ENCODE measurements at places on chromosomes 13 and 19.

- DNase-seq = no peak
Observed at GRCh38 chr13:30486230-30487074, 20.7 kb upstream of the HMGB1 start.

DNA sequence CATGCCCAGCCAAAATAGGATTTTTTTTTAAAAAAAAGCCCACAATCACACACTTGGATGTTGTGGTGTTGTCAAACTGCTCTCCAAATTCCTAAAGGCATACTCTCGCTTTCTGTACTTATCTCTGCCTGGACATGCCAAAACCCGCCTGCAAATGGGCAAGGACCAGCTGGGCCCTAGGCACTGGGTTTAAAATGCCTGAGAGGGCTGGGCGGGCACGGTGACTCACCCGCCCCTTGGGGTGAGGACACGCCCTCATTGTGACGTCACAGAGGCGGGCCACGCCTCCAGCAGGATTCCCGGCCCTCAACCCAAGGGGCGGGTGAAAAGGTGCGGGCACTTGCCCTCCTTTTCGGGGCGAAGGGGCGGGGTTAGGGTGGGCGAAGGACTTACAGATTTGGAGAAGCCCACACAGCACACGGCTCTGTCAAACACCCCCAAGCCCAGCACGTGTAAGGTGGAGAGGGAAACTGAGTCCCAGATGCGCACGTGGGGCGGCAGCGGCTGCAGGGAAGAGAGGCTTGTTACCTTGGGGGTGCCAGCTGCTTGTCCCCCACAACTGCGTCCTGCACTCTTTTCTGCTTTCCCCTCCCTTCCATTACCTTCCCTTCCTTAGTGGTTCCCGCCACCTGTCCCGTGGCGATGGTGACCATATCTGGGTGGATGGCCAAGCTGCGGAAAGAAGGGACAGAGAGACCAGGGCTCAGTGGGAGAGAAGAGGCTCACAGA lies 6.6 kb downstream of the EML2 start:
- peak; percentile 84 for DNase-seq

- DNase-seq = no peak
Observed at GRCh38 chr13:90382425-90382824, 965.1 kb upstream of the MIR17HG start.

- peak; percentile 42 for DNase-seq
Observed at GRCh38 chr13:95553581-95554385, 1.3 kb downstream of the CLDN10 start.

GRCh38 chr19:45179072-45179891 lies 698 bp downstream of the BLOC1S3 start:
- no peak for DNase-seq

- no peak for DNase-seq
Observed at GRCh38 chr19:51751655-51752054, at the start of gene FPR1. TSS of gene FPR1 (minus strand) at chr19:51751878. CDS start at chr19:51746994, 4,884 bp downstream.

DNA sequence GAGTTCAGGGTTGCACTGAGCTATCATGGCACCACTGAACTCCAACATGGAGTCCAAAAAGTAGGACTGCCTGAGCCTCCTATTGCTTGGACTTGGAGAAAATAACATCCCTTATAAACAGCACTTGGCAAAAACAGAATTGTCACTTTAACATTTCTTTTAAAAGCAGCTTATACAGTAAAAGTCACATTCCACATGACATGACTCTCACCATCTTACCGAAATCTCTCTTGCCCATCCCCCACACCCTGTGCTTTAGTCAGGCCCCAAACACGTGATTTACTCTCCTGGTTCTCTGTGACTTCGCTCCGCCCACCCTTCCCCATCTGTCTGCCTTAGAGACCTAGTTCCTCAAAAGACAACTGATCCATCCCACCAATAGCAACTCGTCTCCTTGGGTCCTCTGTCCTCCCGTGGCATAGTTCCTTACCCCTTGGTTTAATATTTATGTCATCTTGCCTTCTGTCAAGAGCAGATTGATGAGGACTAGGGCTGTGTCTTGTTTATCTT lies 4.6 kb downstream of the SAFB start:
- DNase-seq = no peak

- no peak for DNase-seq
Observed at GRCh38 chr13:63288576-63288975, 1872.9 kb upstream of the PCDH20 start.

DNA sequence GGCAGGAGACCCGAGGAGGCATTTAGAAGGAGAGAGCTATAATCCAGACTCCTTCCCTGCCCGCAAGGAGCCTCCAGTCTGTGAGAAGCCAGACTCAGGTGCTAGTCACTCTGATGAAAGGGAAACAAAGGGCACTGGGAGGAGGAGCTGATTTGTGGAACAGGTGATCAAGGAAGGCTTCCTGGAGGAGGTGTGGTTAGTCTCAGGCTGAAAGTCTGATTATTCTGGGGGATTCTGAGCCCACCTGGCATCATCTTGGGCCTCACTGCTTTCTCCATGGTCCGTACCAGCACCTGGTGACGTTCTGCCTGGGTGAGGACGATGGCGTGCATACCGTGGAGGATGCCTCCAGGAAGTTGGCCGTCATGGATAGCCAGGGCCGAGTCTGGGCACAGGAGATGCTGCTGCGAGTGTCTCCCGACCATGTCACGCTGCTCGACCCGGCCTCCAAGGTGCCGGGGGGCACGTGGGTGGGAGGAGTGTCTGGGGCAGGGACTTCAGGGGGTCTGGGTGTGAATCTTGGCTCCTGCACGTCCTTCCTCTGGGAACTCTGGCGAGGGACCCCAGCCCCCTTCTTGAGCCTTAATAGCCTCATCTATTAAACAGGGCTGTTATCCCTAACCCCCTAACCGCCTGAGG lies 3.9 kb downstream of the EPS8L1 start:
- no peak for DNase-seq

DNA sequence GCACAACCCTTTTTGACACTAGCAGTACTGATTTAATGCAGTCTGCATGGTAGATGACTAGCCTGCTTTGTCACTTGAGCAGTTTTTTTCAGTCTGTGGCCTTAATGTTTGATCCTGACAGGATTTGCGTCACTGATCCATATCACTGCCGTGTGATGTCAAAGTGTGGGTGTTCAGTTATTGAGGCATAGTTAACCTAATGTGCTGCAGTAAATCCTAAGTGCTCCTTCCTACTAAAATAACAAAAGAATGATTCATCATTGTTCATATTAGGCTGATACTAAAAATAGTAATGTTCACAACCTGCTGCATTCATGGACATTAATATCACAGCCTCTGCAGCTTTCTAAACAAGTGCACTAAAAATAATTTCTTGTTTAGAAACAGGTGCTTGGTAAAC lies 121.9 kb upstream of the MLNR start:
- no peak for DNase-seq

DNA sequence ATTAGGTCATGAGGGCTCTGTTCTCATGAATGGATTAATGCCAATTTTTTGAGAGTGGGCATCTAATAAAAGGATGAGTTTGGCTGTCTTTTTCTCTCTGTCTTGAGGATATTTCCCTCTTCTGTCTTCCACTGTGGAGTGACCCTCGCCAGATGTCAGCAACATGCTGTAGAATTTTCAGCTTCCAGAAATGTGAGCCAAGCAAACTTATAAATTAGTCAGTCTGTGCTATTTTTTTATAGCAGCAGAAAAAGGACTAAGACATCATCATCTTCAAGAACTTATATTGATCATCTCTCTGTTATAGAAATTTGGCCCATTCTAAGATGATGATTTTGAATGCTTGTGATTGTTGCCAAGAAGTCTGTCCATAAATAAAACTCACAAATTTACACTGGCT lies 431.4 kb downstream of the FGF9 start:
- no peak for DNase-seq

DNA sequence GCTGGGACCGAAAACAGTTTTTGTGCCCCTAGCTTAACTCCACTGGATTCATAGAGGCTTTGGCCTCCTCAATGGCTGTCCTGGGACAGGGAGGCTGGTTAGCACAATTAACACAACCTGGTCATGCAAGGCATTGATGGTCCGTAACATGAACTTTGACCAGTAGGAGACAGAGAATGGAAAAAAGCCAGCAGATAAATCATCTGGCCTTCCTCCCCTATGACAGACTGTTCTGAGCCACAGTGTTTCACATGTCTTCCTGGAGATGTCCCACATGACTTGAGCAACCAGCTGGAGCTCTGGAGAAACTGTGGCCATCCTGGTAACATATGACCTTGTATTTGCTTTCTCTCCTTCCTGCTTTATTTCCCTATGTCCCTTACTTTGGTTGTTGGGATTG lies 244.2 kb downstream of the UQCRFS1 start:
- DNase-seq = no peak

DNA sequence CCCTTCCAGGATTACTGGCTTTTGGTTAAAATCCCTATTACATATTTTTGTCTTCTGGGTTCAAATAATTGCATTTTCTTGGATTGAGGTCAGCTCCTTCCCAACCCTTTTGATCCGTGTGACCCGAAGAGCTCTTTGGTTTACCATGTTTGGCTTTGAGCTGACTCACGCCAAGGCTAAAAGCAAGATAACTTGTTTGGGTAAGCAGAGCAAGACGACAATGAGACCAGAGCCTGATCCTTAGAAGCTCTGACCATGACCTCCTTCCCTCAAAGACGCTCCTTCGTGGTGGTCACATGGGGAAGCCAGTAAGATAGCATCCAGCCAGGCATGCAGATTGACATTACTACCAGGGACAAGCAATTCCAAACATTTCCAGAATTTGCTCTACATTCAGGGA lies 153.8 kb downstream of the DCT start:
- DNase-seq = no peak

DNA sequence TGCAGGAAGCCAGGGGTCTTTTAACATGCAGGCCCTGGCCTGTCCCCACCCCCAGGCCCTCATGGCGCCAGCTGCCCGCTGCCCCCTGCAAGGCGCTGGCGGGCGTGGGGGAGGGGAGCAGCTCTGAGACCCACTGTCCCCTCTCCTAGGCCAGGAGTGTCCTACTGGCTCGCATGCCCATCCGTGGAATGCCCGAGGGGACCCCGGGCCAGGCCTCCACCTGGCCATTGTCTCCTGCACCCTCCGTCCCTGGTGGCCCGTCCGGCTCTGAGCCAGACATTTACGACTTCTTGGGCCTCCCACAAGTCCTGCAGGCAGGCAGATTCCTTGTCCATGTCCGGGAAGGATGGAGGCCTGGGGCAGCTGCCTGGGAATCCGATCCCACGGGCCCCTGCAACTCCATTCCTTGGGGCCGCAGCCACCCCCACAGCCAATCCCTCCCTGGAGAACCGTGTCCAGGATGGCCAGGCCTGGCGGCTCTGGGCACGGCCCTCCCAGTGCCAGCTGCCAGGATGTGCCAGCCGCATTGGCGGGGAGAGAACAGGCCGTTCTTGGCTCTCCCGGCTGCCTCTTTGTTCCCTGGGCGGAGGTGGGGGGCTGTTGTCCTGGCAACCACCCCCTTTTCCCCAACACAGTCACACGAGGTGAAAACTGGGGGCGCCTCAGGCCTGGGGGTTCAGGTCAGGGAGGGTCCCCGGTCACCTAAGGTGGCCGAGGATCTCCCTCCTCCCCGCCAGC lies 10.5 kb upstream of the PLIN3 start:
- no peak for DNase-seq

- DNase-seq = no peak
Observed at GRCh38 chr13:79382545-79383275, 23.3 kb downstream of the RBM26 start.

DNA sequence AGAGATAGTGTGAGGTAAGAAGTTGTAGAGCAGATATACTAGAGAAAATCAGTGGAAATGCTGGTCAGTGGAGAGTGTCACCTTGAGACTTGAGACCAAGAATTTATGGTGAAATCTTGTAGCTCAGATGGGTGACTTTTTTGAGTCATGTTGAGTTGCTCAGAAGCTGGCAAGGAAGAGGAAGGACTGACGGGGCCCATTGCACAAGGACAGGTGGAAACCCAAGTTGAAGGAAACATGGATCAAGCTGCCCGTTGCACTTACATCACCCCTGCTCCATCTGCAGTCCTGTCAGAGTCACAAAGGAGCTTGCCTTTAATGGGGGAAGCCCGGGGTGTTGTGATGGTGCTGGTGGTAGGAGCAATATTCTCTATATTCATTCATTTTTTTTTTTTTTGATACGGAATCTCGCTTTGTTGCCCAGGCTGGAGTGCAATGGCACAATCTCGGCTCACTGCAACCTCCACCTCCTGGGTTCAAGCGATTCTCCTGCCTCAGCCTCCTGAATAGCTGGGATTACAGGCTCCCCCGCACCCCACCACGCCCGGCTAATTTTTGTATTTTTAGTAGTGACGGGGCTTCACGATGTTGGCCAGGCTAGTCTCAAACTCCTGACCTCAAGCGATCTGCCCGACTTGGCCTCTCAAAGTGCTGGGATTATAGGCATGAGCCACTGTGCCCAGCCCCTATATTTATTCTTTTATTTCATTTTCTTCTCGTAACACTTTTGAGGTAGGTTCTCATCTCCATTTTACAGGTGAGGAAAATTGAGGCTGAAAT lies 27.4 kb downstream of the UBAC2 start:
- DNase-seq = no peak

- peak; percentile 53 for DNase-seq
Observed at GRCh38 chr19:38736036-38736412, 8.2 kb downstream of the CAPN12 start.

GRCh38 chr13:94317063-94317491 lies 162.4 kb downstream of the DCT start:
- DNase-seq = no peak

GRCh38 chr13:44932850-44933251 lies 56.4 kb downstream of the NUFIP1 start:
- no peak for DNase-seq

DNA sequence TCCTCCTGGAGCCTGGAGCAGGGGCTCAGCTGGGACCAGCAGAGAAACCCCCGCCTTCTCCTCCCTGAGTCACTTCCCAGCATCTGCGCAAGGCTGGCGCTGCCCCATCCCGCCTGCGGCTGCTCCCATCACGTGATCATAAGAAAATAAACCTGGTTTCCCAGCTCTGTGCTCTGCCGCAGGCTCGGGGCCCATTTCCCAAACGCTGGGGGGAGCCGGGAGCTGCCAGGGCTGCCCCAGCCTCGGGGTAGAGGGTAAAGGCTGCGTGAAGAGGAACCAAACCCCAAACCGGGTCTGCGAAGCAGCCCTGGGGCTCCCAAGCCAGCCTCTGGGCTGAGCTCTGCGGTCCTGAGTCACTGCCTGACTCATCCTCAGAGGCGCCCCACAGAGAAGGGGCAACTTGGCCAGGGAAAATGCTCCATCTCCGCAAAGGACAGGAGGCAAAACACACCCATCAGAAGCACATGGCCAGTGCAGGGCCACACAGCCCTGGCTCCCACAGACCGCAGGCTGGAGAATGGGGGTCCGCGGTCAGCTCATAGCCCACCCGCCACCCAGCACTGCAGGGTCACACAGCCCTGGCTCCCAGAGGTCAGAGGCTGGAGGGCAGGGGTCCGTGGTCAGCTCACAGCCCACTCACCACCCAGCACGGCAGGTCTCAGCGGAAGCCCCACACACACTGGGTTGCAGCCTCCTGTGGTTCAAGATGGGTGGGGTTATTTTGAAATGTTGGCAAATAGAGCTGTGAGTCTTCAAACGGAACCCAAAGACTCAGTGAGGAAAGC lies 67.1 kb downstream of the RASA3 start:
- DNase-seq = peak; percentile 79

DNA sequence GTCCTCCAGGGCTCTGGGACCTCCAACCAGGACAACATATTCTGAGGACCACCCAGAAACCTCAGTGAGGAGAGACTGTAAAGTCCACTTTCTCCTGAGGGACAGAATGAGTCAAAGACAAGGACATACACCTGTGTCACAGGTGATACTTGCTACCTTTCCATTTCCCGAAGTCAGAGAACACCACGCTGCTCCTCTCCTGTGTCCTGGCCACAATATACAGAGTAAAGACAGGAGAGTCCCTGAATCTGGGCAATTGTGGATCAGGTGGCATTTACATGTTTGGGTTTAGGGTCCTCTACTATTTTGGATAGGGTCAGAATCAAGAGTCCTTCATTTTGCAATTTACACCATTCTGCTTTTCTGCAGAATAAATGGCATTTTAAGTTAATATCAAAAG lies 4.9 kb downstream of the MED26 start:
- no peak for DNase-seq

All from mesothelial cell of epicardium (in vitro differentiated cells).